ENCODE measurements at places on chromosomes 3 and 15.

GRCh38 chr15:99145778-99146177, 40.9 kb downstream of the SYNM start:
- no peak for DNase-seq

GRCh38 chr15:38512901-38513300, 51.7 kb downstream of the RASGRP1 start:
- DNase-seq: peak; percentile 25

DNA sequence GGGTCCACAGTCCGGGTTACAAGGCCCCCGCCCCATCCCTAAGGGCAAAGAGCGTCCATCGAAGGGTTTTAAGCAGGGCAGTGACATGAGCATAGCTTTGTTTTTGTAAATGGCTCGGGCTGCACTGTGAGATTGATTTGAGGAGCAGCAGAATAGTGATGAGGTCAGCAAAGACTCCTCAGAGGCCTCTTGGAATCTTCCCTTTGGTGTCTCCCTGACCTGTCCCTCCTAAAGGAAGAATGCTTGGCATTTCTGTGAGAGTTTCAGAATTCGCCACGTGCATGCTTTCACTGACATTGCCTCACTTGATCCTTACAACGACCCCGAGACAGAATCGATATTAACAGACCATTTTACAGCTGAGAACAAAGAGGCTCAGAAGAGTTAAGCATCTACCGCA, 20.3 kb downstream of the LAMP3 start:
- no peak for DNase-seq

GRCh38 chr3:108669208-108669607, 79.7 kb downstream of the DZIP3 start:
- no peak for DNase-seq

- DNase-seq: no peak
Measured at GRCh38 chr3:13451301-13451673, 28.8 kb upstream of the HDAC11 start.

All from NCI-H2171 treated with DMSO at 0.1 percent for 48 hours (cell line).